Right renal cortex interstitium (tissue), 3 donors: ENCODE measurements at places on chromosomes 4 and X.

GRCh38 chr4:107122736-107123135 is 86.6 kb upstream of the DKK2 start:
- DNase-seq: no peak

- no peak for DNase-seq
Measured at GRCh38 chr4:5517372-5517771, 191.0 kb downstream of the EVC2 start.

GRCh38 chr4:84847978-84848377 is 118.5 kb downstream of the WDFY3 start:
- DNase-seq: no peak

DNA sequence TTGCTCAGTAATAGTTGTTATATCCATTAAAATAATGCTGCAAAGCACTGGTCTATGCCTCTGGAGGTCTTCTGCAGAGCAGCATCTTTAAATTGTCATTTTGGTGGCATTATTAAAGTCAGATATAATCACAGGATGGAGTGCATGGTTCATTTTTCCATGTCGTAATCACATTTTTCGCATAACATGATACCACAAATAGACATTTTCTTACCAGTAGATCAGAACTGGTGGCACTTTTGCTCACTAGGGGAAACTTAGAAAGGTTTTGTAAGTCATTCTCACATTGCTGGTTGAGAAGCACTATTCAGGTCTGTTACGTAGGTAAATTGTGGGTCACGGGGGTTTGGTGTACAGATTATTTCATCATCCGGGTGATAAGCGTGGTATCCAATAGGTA is 484.5 kb upstream of the PRKX start:
- no peak for DNase-seq

DNA sequence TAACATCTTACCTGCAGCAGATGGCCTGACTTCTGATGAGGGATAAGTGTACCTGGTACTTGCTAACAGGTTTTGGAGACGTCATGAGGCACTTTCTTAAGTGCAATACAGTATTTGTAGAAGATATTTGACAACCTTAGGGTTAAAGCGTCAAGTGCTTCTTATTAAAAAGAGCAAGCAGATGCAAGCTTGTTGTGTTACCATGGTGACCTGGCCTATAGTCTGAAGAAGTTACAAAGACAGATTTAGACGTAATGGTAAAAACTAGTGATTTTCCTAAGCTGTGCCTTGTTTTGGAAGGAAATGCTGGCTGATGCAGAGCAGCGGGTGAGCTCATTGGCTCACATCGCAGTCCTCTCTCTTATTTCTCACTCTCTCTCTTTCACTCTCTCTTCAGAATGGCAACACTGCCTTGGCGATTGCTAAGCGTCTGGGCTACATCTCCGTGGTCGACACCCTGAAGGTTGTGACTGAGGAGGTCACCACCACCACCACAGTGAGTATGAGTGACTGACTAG is 243.6 kb downstream of the ANK2 start:
- DNase-seq: peak; percentile 38

DNA sequence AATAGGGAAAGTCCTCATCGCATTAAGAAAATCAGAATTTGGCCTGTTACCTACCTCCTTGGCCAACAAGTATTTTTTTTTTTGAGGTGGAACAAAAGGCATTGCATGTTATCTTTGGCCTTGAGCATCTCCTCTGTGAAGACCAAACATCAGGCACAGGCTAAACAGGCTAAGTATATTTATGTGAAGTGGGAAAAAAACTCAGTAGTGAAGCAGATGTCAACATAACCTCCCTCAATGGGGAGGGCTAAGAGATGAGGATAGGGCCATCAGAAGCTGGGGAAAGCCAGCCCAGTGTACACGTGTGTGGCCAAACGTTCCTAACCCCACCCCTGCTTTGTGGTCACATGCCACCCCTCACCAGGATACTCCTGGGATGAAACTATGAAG is 102.5 kb downstream of the FNIP2 start:
- DNase-seq: no peak

DNA sequence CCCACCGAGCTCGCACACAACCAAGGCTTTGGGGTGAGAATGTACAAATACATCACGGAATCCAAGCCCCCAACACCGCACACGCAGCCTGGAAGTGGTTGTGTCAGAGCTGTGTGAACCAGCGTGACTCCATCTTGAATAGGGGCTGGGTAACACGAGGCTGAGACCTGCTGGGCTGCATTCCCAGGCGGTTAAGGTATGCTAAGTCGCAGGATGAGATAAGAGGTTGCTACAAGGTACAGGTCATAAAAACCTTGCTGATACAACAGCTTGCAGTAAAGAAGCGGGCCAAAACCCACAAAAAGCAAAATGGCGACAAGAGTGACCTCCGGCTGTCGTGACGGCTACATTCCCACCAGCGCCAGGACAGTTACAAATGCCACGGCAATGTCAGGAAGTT is 258.4 kb downstream of the DHRSX start:
- no peak for DNase-seq

DNA sequence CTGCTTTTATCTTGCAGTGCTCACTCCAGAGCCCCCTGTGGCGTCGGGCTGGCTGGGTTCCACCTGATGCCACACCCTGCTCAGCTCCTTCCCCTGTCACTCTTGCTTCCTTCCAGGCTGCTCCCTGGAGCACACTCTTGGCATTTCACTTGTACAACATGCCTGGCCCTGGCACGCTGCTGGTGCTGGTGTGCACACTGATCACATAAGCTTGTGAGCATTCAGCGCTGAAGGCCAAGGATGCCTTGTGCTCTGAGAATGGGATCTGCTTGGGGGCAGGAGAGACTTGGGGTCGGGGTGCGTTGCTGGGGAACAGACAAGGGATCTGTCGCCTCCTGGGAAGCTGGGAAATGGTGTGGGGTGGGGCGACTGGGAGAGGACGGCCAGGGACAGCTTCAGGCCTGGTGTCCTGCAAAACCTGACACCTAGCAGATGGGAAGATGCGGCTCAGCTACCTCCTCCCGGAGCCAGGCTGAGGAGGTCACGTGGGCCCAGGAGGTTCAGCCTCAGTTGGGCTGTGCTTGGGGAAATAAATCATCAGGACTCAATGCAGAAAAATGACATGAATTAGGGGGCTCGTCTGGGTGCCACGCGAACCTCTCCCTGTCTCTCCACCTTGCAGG is 108.5 kb downstream of the PHKA2 start:
- DNase-seq: no peak

DNA sequence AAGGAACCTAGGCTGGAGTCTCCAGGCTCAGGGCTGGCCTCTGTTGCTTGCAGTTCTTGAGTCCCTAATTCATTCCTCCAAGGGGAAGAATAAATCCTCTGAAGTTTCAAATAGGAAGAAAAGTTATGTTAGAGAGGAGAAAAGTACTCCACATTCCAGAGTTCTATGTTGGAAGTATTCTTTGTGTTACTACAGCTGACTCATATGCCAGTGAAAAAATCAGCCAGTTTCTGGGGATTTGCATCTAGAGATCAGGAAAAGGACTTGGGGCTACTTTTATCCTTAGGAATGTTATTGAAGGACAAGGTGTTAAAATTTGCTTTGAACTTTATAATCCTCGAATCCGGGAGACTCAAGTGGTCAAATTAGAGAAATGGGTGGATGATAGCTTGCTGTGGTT is 11.7 kb upstream of the NUDT9 start:
- DNase-seq: no peak

DNA sequence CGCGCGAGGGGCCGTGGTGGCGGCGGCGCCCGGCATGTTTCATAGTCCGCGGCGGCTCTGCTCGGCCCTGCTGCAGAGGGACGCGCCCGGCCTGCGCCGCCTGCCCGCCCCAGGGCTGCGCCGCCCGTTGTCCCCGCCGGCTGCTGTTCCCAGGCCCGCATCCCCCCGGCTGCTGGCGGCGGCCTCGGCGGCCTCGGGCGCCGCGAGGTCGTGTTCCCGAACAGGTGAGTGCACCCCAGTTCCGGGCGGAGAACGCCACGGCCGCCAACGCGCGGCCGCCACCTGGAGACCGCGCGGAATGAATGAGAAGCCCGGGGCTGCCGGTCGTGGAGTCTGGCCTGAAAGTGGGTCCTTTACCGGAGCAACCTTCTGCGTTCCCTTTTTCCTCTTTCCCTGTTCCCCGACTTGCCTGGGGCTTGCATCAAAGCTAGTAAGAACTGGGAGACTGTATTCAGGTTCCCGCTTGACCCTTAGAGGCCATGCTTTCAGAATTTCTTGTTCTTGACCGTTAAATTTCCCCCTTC is 429 bp downstream of the NOCT start:
- no peak for DNase-seq

DNA sequence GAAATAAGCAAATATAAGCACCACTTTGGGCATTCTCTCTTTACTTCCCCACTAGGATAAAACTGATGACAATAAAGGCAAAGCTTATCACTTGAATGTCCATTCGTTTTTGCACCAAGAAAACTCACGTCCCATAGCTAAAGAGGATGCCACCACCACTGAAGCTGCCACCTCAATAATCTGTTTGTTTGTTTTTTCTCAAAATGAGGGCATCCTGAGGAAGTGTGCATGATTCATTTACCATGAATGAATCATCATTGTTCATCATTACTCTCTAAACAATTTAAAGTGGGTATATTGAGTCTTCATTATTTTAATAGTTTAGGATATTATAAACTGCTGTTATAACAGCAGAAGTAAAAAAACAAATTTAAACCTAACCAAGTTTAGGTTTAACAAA is 168.2 kb downstream of the DCTD start:
- no peak for DNase-seq

GRCh38 chr4:159185591-159186023 is 82.7 kb downstream of the RAPGEF2 start:
- DNase-seq: no peak

DNA sequence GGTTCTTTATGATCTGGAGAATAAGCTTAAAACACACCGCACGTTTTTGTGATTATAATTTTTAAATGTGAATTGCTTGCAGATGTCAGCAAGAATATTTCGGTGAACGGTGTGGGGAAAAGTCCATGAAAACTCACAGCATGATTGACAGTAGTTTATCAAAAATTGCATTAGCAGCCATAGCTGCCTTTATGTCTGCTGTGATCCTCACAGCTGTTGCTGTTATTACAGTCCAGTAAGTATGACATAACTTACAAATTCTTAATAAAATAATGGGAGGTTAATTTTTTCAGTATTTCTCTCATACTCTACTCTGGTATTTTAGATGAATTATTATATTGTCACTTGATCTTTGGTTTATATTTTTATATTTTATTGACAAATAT is 5.4 kb downstream of the AREG start:
- no peak for DNase-seq

DNA sequence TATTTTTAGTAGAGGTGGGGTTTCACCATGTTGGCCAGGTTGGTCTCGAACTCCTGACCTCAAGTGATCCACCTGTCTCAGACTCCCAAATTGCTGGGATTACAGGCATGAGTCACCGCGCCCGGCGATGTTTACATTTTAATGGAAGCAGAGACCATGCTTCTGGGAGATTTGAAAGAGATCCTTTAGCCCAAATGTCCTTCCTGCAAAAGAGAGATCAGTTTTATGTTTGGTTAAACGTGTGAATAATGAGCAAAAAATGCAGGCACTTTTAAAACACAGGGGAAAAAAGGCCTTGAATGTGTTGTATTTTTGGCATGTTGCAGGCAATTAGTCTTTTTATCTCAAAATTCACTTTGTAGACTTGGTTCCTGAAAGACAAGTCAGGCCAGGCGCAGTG is 95.8 kb upstream of the ELOVL6 start:
- DNase-seq: no peak

- DNase-seq: no peak
Measured at GRCh38 chr4:80540785-80541469, 205.4 kb downstream of the CFAP299 start.

DNA sequence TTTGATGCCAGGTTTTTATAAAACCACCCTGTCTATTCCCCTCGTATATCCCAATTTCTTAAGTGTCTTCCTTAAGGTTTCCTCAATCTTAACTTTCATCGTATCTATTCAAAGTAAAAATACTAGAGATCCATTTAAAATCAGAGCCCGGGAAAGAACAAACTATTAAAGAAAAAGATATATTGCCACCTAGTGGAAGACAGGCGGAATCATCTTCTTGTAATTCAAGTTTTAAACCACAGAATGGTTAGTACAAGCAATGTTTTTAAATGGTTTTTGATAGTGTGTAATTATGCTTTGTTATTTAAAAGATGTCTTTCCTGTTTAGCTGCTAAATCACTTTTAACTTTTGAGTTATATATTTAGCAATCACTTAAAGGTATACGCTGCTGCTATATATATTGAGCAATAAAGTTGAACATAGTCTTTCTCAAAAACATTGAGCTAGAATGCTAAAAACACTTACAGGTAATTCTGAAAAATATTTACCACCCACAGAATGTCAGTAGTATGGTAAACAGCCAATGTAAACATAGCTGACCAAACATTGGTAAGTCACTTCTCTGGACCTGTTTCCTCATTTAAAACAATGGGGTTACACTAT is 18.2 kb downstream of the PRDM8 start:
- no peak for DNase-seq

DNA sequence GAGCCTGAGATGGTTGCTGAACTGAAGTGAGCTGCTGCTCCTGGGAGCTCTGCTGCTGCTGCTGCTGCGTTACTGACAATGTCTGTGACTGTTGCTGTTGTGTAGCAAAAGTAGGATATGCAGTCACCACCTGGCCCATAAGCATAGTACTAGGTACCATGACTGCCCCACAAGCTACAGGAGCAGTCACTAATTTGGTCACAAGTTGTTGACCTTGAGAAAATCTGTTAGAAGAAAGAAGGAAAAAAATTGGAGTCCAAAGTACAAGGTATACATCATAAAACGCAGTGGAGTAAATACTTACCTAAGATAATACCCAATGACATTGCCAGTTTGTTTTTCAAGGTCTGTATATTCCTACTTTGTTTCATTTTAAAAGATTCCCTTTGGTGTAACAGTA is 42.6 kb downstream of the TMEM165 start:
- DNase-seq: no peak

DNA sequence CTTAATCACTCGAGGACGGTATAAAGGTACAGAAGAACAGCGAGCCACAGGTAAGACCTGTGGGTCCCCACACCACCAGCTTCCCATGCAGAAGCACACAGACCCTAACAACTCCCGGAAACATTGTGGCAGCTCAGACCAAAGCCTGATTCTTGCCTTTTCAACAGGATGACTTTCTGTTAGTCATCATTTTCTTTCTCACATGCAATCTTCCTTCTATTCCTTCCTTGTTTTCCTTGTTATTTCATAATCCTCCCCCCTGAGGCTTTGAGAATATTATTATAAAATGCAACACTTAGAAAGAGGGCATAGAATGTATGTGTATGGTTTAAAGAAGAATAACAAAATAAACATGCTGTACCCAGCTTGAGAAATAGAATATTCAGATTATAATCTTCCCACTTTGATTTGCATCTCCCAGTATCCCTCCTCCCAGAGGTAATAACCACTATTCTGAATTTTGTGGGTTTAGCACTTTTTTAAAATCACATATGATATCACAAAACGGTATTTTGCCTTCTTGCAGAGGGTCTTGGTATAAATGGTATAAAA is 100.9 kb downstream of the FHDC1 start:
- DNase-seq: no peak

DNA sequence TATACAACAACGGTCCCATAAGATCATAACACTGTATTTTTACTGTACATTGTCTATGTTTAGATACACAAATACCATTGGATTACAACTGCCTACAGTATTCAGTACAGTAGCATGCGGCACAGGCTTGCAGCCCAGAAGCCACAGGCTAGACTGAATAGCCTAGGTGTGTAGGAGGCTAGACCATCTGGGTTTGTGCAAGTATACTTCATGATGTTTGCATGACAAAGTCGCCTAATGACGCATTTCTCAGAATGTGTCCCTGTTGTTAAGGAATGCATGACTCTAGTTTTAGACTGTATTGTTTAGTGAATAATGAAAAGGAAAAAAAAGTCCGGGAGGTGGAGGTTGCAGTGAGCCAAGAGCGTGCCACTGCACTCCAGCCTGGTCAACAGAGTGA is 56.5 kb upstream of the C4orf50 start:
- no peak for DNase-seq

GRCh38 chr4:76035141-76035540 is 729 bp downstream of the CXCL11 start:
- no peak for DNase-seq
